Activated naive CD4-positive, alpha-beta T cell (primary cell): ENCODE measurements at places on chromosomes 7 and 10.

DNA sequence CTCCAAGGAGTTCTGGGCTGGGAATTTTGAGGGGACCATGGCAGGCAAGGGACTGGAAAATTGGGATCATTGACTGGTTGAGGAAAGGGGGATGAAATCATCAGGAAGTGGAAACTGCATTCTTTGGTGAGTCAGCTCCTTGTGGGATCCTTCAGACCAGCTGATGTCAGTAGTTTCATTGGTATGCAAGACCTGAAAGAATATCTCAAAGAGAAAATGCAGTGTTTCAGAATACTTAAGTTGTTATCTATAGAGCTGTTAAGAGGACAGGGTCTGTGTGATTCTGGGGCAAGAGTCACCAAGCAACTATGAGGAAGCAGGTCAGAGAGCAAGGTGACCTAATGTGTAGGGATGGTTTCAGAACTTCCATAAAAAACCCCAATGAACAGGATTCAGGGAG, 595.9 kb upstream of the AUTS2 start:
- DNase-seq: no peak

DNA sequence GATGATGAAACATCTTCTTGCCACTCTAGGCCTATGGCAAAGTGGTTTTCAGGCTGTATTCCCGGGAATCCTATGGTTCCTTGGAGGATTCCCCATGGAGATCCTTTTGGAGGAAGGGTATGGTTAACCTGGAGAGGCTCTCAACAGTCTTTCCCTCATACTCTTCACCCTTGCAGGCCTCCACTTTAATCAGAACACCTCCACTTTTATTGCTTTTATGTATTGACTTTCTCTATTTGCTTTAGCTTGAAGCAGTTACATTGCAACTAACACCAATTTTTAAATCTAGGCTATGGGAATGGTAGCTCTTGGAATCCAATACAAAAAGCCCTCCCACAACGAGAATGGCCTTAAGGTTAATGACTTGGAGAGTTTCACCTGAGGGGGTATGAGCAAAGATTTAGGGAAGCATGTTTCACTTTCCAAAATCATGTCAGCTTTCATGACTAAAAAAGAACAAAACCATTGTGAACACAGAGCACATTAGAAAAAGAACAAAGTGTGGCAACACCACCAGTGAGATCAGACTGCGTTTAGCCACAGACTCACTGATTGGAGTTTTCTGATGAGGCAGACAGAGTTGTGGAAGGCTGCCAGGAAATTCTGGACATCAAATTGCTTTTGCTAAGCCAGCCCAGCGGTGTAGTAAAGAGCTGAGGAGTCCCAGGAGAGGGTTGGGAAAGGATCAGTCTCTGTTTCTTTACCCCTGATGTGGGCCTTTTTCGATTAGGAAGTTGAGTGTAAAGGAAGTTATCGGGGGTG, 130.4 kb upstream of the BMPER start:
- no peak for DNase-seq

GRCh38 chr7:82444220-82444909, 788 bp upstream of the CACNA2D1 start:
- no peak for DNase-seq

DNA sequence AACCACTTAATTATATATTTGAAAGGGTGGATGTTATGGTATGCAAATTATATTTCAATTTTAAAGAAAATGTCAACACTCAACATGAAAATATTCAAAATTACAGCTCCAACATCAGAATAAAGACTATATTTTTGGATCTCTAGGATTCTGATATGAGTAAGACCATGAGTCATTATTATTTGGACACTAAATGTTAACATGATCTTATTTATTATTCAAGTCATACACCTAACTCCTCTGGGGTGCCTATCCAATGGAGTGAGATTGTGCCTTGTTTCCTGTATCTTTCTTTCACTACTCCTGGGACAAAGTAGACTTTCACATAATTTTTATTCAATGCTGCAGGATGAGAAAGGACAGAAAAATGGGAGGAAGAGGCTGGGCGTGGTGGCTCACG, 135.2 kb upstream of the PRSS1 start:
- DNase-seq: no peak

- DNase-seq: no peak
These were observed 52.4 kb downstream of the OAT start for GRCh38 chr10:124366343-124366742.

DNA sequence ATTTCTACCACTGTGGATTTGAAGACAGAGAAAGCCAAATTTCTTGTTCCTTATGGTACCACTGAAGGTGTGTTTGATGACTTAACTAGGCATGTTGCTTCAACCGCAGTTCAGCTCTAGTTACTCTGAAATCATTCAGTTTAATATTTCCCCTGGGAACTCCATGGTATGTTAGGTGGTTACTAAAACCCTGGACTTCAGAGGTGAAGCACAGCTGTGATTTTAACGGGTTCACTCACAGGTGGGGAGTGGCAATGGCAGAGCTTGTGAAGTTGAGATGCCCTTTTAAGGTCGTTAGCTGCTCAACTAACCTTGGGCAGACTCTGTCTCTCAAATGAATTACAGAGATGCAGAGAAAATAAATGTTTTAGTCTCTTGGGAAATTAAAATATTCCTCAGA, 163.6 kb upstream of the PHYHIPL start:
- no peak for DNase-seq

DNA sequence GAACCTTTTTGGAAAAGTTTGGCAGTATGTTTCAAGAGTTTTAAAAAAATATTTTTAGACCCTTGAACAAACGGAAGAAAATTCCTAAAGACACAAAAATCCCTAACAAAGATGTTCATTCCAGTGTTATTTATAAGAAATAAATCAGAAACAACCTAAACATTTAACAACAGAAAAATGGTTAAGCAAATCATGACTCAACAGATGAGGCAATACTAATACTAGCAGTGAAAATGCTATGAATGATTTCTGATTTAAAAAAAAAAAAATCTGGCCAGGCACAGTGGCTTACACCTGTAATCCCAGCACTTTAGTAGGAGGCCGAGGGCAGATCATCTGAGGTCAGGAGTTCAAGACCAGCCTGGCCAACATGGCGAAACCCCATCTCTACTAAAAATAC, 61.0 kb downstream of the ARHGAP12 start:
- DNase-seq: no peak

DNA sequence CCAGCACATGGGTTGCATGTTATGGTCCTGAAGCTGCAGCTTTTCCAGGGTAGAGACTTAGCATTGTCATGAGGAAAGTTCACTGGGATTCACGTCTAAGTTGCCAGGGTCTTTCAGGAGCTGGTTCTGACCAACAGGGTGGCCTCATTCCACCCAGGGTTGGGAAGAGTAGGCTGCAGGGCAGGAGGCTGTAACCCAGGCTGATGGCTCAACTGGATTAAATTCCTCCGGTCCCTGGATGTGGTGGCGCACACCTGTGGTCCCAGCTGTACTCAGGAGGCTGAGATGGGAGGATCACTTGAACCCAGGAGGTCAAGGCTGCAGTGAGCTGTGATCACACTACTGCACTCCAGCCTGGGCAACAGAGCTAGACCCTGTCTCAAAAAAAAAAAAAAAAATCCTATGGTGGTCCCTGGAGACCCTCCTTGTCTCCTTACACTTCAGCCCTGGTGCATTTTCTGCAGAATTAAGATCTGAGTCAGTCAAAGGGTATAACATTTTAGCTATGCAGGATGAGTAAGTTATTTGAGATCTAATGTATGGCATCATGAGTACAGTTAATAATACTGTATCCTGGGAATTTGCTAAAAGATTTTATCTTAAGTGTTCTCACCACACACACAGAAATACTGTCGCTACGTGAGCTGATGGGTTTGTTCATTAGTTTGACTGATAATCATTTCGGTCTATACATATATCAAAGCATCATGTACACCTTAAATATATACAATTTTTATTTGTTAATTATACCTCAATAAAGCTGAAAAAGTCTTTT, 44.0 kb downstream of the ASB13 start:
- DNase-seq: no peak

GRCh38 chr10:34699904-34700517, 115.1 kb downstream of the PARD3 start:
- DNase-seq: no peak

DNA sequence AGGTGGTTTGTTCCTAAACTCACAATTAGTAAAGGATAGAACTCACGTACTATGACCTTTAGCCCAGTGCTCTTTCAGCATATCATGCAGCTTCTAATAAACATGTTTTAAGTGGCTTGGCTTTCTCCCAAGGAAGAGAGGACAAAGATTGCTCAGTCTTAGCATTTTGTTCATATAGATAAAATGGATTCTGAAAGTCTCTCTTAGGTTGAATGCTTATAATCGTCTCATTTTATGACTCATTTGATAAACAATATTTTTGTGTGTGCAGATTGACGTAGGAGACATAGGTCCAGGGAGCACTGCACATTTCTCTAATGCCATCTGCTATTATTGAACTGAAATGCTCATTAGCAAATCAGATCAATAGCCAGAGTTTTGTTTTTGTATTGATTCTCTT, 44.8 kb downstream of the GNAT3 start:
- DNase-seq: no peak

- DNase-seq: no peak
These were observed 89.3 kb downstream of the SEMA3C start for GRCh38 chr7:80829527-80829926.

GRCh38 chr7:116261904-116262303, 51.6 kb downstream of the TES start:
- no peak for DNase-seq

DNA sequence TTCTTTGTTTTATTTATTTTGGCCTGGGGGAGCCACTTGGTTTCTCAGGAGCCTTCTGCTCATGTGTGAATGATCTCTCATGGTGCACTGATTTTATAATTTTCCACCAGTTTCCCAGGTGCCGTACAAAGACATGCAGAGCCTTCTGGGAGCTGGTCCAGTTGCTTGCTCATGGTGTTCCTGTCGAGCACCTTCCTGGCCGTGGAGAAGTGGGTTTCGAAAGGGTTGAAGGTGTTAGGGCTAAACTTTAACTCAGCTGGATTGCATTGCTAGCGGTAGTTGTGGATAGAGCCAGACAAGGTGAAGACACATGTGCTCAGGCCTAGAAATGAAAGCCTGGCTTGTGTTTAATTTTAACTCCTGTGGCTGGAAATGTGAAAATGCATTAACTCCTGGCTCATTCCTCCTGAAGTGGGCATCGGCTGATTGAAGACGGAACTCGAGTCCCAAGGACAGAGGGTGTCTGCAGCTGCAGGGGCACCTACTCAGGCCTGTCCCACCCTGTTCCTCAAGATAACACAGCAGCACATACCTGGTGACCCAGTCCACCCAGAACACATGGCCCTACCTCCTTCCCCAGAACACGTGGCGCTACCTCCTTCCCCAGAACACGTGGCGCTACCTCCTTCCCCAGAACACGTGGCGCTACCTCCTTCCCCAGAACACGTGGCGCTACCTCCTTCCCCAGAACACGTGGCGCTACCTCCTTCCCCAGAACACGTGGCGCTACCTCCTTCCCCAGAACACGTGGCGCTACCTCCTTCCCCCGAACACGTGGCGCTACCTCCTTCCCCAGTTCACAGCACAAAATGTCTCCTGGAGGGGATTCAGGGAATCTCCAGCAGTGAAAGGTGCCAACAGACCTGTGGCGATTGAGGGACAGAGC, 133.2 kb downstream of the WDR37 start:
- DNase-seq: no peak

GRCh38 chr10:3195726-3196125, 23.1 kb upstream of the PITRM1 start:
- DNase-seq: no peak

DNA sequence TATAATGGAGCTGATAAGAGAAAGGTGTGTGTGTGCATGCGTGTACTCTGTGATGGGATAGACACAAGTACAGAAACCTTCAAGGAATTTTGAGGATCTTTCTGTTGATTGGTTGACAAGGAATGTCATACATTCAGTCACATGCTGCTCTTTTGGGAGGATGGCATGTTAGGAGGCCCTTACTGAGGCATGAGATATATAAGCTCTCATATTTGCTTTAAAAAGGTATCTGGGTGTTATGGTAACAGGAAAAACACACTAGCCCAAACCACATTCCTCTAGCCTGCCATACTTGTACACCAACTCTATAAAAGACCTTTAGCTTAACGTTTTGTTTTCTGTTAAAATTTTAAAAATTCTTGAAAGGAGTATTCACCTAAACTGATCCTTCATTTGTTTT, 72.5 kb upstream of the EGFR start:
- no peak for DNase-seq

- no peak for DNase-seq
These were observed 21.7 kb downstream of the LRRC27 start for GRCh38 chr10:132353456-132354355.

GRCh38 chr10:34786464-34786863, 28.6 kb downstream of the PARD3 start:
- no peak for DNase-seq

DNA sequence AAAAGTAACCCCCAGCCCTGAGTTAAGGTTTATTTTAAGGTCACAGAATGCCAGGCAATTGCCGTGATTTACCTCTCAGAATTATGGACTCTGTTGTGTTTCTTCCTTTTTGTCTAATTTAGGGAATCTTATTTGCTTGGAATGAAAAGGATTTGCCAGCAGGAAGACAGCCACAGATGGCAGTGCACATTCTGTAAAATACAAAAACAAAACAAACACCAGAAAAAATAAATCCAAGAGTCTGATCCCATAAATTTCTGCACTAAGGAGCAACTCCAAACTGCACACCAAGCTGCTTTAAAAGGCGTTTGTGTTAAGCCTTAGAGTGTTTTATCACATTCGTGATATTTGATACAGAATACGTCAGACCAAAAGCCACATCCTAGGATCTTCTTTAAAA, 199.0 kb upstream of the C7orf33 start:
- DNase-seq: no peak

GRCh38 chr7:149103424-149103823, 12.9 kb upstream of the ZNF786 start:
- no peak for DNase-seq

GRCh38 chr10:119541459-119542356, 811 bp downstream of the RGS10 start:
- peak; percentile 42 for DNase-seq

GRCh38 chr10:122648599-122649428, 50.8 kb downstream of the C10orf120 start:
- DNase-seq: no peak

DNA sequence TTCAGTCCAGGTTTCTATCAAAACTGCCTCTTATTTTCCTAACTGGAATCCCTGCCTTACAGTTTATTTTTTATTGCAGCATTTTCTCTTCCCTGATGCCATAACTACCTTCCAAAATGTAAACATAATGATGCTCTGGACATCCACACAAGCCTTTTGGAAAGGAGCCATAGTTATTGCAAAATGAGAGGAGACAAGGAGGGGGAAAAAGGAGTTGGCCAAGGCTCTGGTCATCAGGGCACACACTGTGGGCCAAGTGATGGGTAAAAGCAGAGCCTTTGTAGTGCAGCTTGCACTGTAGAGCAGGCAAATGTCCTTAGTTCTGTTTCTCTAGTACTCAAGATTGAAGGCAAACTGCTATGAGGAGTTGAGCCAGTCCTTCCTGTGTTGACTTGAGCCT, 289.3 kb upstream of the MTPN start:
- no peak for DNase-seq

- no peak for DNase-seq
These were observed 232.1 kb downstream of the PTPRN2 start for GRCh38 chr7:158355456-158356065.

GRCh38 chr10:20415684-20416083, 481.4 kb downstream of the NEBL start:
- DNase-seq: no peak
